ENCODE measurements at places on chromosomes 2 and 18. TPM values are rescaled to one million over a fixed set of nuclear protein-coding genes. Genes with fewer than 3 reads are reported as not detected.

- no peaks in the 10 kb centered on the region for H3K36me3 ChIP-seq
- no peaks in the 10 kb centered on the region for H3K27me3 ChIP-seq
- no peaks in the 10 kb centered on the region for H3K4me1 ChIP-seq
Measured at GRCh38 chr18:13309031-13309747, 90.6 kb downstream of the LDLRAD4 start.

DNA sequence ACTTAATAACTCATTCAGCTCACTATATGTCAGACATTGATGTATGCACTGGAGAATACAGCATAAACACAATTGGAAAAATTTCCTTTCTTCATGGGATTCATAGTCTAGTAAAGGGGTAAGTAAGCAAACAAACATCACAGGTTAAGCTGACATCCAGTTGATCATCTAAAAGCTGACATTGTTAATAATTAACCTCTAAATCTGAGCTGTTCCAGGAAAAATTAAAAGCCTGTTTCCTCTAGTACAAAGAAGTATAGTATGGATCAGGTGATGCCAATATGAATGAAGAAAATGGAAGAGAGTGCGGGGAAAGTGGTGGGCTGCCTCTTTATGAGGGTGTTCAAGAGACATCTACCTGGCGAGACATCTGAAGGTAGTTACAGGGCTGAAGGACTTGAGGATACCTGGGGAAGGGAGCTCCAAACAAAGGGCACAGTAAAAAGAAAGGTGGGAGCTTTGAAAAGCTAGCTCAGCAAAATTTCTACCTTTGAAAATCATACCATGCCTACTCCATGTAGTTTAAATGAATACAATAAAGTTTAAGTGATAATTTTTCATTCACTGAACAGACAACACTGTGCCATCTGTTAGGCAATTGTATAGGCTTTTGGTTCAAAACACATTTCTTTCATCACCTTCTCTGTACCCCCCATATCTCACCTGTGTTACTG, 619.3 kb downstream of the TRIB2 start:
- H3K27ac ChIP-seq, result no peak overlapping the region
- H3K36me3 ChIP-seq, result no peaks in the 10 kb centered on the region
- H3K4me3 ChIP-seq, result no peak overlapping the region

- no peak for DNase-seq
- no peaks in the 10 kb centered on the region for H3K27me3 ChIP-seq
- no peak overlapping the region for H3K27ac ChIP-seq
- no peaks in the 10 kb centered on the region for H3K4me1 ChIP-seq
- H3K4me3 ChIP-seq, result no peak overlapping the region
- peaks cover 8% of the 10 kb centered on the region for H3K36me3 ChIP-seq
Measured at GRCh38 chr2:32622570-32623310, 5.1 kb upstream of the TTC27 start.

ALPI gene
- polyA plus RNA-seq, result not detected

GRCh38 chr18:2588666-2589344, 17.4 kb downstream of the NDC80 start:
- H3K4me1 ChIP-seq, result no peaks in the 10 kb centered on the region
- no peak overlapping the region for H3K4me3 ChIP-seq
- no peak overlapping the region for H3K27ac ChIP-seq
- no peak for DNase-seq

DNA sequence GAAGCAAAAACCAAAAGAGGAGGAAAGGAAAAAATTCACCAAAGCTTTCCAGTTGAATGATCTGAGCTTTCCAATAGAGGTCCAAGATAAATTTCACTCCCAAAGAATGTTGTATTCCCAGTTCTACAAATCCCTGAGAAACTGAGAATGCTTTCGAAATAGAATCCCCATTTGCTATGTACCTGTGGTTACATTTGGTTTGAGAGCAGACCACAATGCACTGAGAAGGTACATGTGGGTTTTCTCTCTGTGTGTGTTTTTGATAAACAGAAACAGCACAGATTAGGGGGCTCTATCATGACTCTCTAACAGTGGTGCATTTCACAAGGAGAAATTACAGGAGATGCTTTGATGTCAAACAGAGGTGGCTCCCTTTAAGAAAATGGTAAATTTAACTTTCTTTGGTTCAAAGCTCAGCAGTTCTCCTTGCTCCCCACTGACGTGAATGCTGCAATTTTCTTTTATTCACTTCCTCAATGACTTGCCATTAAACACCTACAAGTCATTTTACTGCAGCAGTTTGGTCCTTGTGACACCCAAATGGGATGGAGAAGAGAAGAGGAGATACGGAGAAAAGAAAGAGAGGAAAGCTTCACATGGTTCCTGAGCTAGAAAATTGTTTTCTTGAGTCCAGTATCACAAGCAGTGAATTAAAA, 108.7 kb downstream of the EPHA4 start:
- DNase-seq, result no peak
- H3K27ac ChIP-seq, result no peak overlapping the region
- no peaks in the 10 kb centered on the region for H3K36me3 ChIP-seq
- no peak overlapping the region for H3K4me3 ChIP-seq
- H3K27me3 ChIP-seq, result no peaks in the 10 kb centered on the region

- no peak overlapping the region for H3K27ac ChIP-seq
- no peaks in the 10 kb centered on the region for H3K36me3 ChIP-seq
- no peak overlapping the region for H3K4me3 ChIP-seq
- H3K4me1 ChIP-seq, result no peaks in the 10 kb centered on the region
Measured at GRCh38 chr2:29777161-29777560, 144.2 kb downstream of the ALK start.

- H3K27me3 ChIP-seq, result no peaks in the 10 kb centered on the region
- H3K36me3 ChIP-seq, result no peaks in the 10 kb centered on the region
- H3K27ac ChIP-seq, result no peak overlapping the region
- no peak overlapping the region for H3K4me3 ChIP-seq
- DNase-seq, result no peak
- no peaks in the 10 kb centered on the region for H3K4me1 ChIP-seq
Measured at GRCh38 chr2:190420801-190421200, 12.6 kb downstream of the MFSD6 start.

PTPRN gene
- 58.3 TPM for polyA plus RNA-seq
